ENCODE measurements at places on chromosomes 4 and X. TPM values are rescaled to one million over a fixed set of nuclear protein-coding genes. Genes with fewer than 3 reads are reported as not detected.

DNA sequence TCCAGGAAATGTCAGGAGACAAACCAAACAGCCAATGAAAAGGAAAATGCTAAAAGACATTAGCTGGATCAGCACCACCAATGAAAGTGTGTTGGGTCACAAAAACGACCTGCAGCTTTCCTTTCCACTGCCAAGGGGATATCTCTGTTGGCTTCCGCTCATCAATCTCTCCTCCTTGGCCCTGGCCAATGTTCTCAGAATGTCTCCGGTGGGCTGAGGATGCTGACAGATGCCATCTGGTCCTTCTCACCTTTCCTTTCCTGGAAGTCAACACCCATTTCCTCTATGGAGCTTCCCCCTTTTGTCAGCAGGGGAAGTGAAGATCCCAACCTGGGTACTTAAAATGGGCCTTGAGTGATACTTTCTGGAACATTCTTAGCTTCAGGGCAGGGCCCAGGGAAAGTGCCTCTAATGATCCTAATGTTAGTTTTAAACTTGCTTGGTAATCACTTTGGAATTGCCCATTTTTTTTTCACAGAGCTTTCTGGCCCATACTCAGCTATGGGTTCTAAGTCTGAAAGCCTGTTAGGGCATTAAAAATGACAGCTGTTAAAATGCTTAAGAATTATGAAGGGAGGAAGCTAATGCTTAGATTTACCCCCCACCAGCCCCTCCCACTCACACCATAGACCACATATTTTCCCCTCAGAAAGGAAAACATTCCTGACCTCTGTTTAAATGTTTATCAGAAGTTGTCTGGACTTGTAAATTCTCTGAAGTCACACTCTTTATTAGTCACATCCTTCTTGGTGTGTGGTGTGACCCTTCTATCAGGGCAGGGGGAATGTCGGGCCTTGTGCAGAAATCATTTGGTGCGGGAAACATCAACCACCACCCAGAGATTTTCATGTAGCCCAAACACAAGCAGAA is 29.2 kb downstream of the IGFBP7 start:
- ATAC-seq: peak; percentile 70

GRCh38 chr4:13261486-13262257 is 222.5 kb downstream of the RAB28 start:
- ATAC-seq: no peak

NEK1 gene
- total RNA-seq: 14.6 TPM

DNA sequence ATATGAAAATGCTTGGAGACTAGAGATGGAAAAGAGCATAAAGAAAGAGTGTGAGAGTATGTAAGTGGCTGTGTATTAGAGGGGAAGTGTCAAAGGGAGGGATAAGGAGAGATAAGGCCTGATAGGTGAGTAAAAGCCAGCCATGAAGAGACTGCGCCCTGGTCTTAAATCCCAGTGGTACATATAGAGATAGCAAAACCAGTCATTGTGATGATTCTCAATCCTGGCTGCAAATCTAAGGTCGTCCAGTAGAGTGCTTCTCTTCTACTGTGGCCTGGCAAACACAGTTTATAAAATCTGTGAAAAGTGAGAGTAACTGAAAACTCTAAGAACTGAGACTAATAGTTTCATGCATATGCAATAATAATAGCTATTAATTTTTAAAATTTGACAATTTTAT is 86.9 kb downstream of the MAB21L2 start:
- no peak for ATAC-seq

DNA sequence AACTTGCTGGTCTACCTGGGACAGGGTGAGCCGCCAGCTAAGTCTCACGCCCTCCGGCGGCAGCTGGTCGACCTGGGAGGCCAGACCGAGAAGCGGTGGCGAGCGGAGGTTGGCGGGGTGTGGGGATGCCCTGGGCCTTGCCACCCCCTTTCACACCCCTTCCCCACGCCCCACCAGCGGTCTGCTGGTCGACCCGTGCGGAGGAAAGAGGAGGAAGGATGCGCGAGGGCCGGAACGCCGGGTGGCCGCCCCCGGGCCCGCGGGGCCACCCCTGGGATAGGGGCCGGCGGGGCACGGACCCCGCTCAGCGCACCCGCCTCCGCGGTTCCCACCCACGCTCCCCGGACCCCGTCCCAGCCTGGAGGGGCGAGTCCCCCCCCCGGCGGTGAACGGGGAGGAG is 28.3 kb upstream of the DCAF12L1 start:
- no peak for ATAC-seq

DNA sequence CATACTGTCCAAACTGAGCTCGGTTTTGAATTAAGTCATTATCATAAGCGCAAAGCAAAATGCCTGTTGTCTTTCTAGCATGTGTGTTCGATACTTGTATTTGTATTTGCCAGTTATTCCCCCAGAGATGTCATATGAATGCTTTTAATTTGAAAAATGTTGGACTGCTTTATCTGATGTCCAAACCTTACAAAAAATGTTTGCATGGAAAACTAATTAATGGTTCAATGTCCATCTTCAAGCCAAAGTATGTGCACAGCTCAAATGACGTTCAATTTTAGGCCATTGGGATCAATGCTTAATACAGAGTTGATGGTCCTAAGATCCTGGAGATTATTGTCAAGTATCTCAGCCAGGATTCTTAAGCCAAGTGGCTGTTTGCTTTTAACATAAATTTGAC is 17.2 kb upstream of the HPGDS start:
- no peak for ATAC-seq

DNA sequence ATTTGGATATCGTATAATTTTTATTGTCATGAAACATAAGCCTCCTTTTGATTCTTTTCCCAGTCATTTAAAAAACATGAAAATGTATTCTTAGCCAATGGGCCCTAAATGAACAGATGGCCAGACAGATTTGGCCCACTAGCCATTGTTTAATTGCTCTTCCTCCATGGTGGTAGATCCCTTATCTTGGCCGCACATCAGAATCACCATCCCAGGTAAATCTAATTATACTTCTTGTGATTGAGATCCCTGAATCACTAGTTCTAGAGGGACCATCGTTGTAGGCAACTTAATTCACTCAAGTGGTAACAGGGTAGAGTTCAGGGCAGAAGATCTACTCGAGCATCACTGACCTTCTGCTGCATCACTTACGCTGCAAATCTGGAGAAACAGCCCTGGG is 24.1 kb upstream of the VCX3A start:
- ATAC-seq: no peak
